ENCODE measurements at places on chromosomes 16 and 17. TPM values are rescaled to one million over a fixed set of nuclear protein-coding genes. Genes with fewer than 3 reads are reported as not detected.

DNA sequence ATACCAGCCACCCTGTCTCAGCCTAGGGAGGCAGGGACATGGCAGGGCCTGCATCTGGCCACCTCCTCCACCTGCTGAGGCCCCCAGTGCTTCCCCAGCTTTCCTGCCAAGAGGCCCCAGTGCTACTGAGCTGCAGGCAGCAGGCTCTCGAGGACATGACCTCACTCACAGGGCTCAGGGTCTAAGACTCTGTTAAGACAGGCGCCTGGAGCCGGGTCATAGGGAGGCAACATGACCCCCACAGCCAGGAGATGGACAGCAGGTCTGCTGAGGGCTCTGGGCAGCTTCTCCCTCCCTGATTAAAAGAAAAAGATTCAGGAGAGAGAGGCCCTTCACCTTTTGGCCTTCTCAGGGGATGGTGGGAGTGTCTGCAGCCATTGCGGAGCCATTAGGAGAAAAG is 23.2 kb upstream of the FASN start:
- H3K27me3 ChIP-seq = peaks cover 3% of the 10 kb centered on the region
- peaks cover 13% of the 10 kb centered on the region for H3K4me1 ChIP-seq
- no peak overlapping the region for H3K4me3 ChIP-seq
- DNase-seq = no peak
- H3K27ac ChIP-seq = no peak overlapping the region

DNA sequence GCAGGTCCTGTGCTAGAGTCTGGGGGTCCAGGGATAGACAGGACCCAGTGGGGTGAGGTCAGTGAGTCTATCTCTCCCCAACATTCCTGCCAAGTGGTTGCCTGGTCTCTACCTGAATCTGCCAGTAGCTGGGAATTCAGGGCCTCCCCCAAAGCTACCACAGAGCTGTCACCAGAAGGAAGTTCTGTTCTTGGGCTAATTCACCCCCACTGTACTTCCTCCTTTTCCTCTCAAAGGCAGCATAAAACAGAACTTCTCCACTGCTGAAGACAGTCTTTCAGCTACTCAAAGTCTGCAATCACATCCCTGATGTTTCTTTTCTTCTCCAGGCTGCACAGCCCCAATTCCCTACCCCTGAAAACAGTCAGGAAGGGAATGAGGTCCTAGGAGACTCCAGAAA is 8.7 kb downstream of the CAMTA2 start:
- H3K36me3 ChIP-seq = peaks cover 19% of the 10 kb centered on the region
- DNase-seq = no peak
- H3K27me3 ChIP-seq = peaks cover 3% of the 10 kb centered on the region
- H3K4me1 ChIP-seq = peaks cover 18% of the 10 kb centered on the region
- no peak overlapping the region for H3K27ac ChIP-seq

- peaks cover 80% of the 10 kb centered on the region for H3K4me1 ChIP-seq
- H3K36me3 ChIP-seq = no peaks in the 10 kb centered on the region
- peak; percentile 27 for DNase-seq
- H3K27ac ChIP-seq = peak overlapping the region; percentile 84
These were observed 20.9 kb downstream of the ANKFN1 start for GRCh38 chr17:56173958-56174835.

DNA sequence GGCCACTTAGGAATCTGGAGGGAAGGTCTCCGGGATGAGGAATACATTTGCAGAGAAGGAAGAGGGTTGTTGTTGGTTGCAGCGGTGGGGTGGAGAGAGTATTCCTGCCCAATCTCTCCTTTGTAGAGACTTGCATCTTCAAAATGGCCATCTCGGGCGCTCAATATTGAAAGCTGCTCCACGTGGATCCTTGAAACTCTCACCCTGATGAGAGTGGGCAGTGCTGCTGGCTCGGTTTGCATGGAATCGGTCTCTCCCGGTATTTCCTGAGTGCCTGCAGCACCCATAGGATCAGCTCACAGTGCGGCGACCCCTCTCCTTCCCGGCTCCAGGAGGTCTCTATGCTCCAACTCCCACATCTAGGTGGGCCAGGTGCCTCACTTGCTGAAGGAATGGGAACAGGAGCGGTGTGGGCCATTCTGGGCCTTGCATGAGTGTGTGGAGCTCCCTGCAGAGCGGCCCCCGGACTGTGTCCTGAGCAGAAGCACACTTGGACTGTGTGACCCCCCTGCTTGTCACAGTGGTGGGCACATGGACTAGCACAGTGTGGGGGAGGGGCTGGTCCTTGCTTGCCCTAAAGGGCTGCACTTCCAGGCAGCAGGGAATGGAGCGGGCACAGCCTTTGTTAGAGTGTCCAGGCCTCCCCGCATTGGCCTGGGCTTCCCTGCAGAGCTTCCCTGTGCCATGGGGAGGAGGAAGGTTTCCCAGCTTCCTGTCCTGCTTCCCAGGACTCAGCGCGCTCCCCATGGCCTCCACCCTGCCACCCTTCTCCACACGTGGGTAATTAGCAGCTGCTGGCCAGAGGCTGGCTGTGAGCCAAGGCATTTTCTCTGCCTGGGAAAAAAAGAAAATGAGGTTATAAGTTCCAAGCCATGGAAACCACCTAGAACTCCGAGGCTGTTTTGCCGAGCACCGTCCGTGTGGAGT is 139.3 kb downstream of the IRF8 start:
- no peak overlapping the region for H3K4me3 ChIP-seq
- peaks cover 37% of the 10 kb centered on the region for H3K27me3 ChIP-seq
- H3K4me1 ChIP-seq = no peaks in the 10 kb centered on the region
- H3K36me3 ChIP-seq = no peaks in the 10 kb centered on the region
- DNase-seq = no peak
- no peak overlapping the region for H3K27ac ChIP-seq

DNA sequence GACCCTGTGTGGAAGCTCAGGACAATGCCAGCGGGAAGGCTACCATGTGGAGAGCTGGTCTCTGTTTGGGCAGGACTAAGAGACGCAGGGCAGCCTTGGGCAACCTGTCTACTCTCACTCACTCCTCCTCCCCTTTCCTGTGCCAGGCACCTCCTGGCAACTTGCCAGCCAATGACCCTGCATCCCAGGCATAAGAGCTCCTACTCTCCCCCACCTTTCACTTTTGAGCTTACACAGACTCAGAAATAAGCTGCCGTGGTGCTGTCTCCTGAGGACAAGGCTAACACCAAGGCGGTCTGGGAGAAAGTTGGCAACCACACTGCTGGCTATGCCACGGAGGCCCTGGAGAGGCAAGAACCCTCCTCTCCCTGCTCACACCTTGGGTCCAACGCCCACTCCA is 2.6 kb downstream of the HBM start:
- DNase-seq = no peak
- H3K4me3 ChIP-seq = no peak overlapping the region
- H3K4me1 ChIP-seq = peaks cover 5% of the 10 kb centered on the region
- H3K27me3 ChIP-seq = peaks cover 28% of the 10 kb centered on the region
- H3K36me3 ChIP-seq = no peaks in the 10 kb centered on the region

GRCh38 chr16:13660807-13661206 is 259.1 kb upstream of the ERCC4 start:
- no peaks in the 10 kb centered on the region for H3K27me3 ChIP-seq
- H3K27ac ChIP-seq = no peak overlapping the region
- H3K4me1 ChIP-seq = no peaks in the 10 kb centered on the region
- DNase-seq = no peak
- no peak overlapping the region for H3K4me3 ChIP-seq

DNA sequence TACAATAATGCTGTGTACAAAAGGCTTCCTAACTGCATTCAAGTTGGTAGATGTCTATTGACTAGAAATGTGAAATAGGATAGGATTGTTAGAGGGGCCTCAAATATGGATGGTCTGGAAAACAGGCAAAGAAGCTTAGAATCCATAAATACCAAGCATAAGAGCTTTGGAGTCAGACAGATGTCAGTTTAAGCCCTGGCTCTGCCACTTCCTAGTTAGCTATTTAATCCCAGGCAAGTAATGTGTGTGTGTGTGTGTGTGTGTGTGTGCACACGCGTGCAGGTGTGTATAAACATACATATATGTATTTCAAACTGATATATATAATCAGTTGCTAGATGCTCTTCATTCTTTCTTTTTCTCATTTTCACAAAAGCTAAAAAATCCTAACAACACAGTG is 66.7 kb downstream of the MMD start:
- H3K27ac ChIP-seq = no peak overlapping the region
- H3K4me1 ChIP-seq = no peaks in the 10 kb centered on the region
- peaks cover 6% of the 10 kb centered on the region for H3K27me3 ChIP-seq

- H3K4me1 ChIP-seq = peaks cover 37% of the 10 kb centered on the region
- H3K27ac ChIP-seq = peak overlapping the region; percentile 87
- DNase-seq = peak; percentile 62
- peaks cover 14% of the 10 kb centered on the region for H3K36me3 ChIP-seq
These were observed 65.2 kb upstream of the ZNF469 start for GRCh38 chr16:88317613-88317965.

DNA sequence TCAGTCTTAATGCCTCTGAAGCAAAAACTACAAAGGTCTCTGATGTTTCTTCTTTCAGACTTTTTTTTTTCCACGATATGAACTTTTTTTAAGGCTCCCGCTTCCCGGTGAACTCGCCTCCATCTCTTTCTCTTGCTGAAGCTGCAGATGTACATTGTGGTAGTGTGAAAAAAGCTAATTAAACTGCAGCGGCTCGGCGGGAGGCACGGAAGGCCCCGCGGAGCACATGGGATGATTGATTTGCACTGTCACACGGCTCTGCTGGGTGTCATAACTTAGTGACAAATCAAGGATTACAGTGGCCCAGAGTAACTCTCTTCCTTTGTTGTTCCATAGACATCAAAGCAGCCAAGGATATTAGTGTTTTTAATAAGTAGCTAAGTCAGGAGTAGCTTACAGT is 196.3 kb downstream of the AXIN2 start:
- no peaks in the 10 kb centered on the region for H3K36me3 ChIP-seq
- no peak overlapping the region for H3K4me3 ChIP-seq
- H3K4me1 ChIP-seq = no peaks in the 10 kb centered on the region
- H3K27ac ChIP-seq = no peak overlapping the region
- peaks cover 25% of the 10 kb centered on the region for H3K27me3 ChIP-seq

- H3K27me3 ChIP-seq = peaks cover 49% of the 10 kb centered on the region
- no peaks in the 10 kb centered on the region for H3K36me3 ChIP-seq
- peaks cover 11% of the 10 kb centered on the region for H3K4me1 ChIP-seq
- H3K27ac ChIP-seq = no peak overlapping the region
- no peak for DNase-seq
- no peak overlapping the region for H3K4me3 ChIP-seq
These were observed 20.5 kb downstream of the SRCIN1 start for GRCh38 chr17:38585056-38585917.

DNA sequence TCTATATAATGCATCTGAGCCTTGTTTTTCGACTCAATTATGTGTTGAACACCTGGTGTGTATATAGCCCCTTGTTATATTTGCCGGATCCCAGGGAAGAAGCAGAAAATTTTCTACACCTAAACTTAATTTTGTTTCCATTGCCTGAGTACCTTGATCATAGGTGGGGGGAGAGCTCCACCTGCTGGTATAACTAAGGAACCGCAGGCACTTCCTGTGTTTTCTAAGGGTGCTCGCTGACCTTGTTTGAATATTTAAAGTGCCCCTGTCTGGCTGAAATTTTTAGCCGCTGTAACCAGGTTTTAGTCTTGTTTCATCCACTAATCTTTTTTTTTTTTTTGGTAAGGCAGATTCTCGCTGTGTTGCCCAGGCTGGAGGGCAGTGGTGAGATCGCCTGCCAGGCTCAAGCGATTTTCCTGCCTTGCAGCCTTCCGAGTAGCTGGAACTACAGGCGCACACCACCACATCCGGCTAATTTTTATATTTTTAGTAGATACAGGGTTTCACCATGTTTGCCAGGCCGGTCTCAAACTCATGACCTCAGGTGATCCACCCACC is 6.5 kb upstream of the NUBP1 start:
- H3K27me3 ChIP-seq = no peaks in the 10 kb centered on the region
- peaks cover 4% of the 10 kb centered on the region for H3K36me3 ChIP-seq
- H3K4me1 ChIP-seq = peaks cover 28% of the 10 kb centered on the region

- H3K4me3 ChIP-seq = no peak overlapping the region
- no peaks in the 10 kb centered on the region for H3K36me3 ChIP-seq
- peaks cover 3% of the 10 kb centered on the region for H3K27me3 ChIP-seq
- peaks cover 14% of the 10 kb centered on the region for H3K4me1 ChIP-seq
- H3K27ac ChIP-seq = no peak overlapping the region
These were observed 56.1 kb downstream of the ARSG start for GRCh38 chr17:68347380-68347779.

- peaks cover 8% of the 10 kb centered on the region for H3K36me3 ChIP-seq
- H3K4me3 ChIP-seq = no peak overlapping the region
- no peak overlapping the region for H3K27ac ChIP-seq
- peaks cover 46% of the 10 kb centered on the region for H3K4me1 ChIP-seq
- H3K27me3 ChIP-seq = no peaks in the 10 kb centered on the region
These were observed 12.5 kb downstream of the SLC7A5 start for GRCh38 chr16:87856791-87857228.

GRCh38 chr17:68320311-68320865 is 29.1 kb downstream of the ARSG start:
- H3K4me1 ChIP-seq = peaks cover 10% of the 10 kb centered on the region
- H3K27ac ChIP-seq = no peak overlapping the region
- H3K27me3 ChIP-seq = peaks cover 12% of the 10 kb centered on the region
- peaks cover 6% of the 10 kb centered on the region for H3K36me3 ChIP-seq
- no peak for DNase-seq

GRCh38 chr17:62735044-62735651 is 73.0 kb downstream of the MARCHF10 start:
- peaks cover 5% of the 10 kb centered on the region for H3K4me1 ChIP-seq
- H3K36me3 ChIP-seq = 0 out of 2 replicates have a peak, but pooled peaks cover 4% of the 10 kb centered on the region
- no peak for DNase-seq
- no peak overlapping the region for H3K4me3 ChIP-seq
- H3K27ac ChIP-seq = no peak overlapping the region
- peaks cover 15% of the 10 kb centered on the region for H3K27me3 ChIP-seq

DNA sequence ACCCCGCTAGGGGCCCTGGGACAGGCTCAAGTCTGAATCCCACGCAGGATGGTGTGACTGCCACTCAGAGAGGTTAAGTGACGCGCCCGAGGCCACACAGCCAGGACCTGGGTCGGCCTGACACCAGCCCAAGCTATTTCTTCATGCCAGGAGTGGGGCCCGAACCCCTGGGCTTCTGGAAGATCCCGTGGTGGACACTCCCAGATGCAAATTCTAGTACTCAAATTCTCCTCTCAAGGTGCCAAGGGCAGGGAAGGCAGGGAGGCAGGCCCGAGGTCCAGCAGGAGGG is 5.2 kb downstream of the IL17C start:
- H3K27ac ChIP-seq = no peak overlapping the region
- H3K4me3 ChIP-seq = no peak overlapping the region
- peaks cover 16% of the 10 kb centered on the region for H3K27me3 ChIP-seq

- DNase-seq = no peak
- peaks cover 43% of the 10 kb centered on the region for H3K4me1 ChIP-seq
- H3K27me3 ChIP-seq = no peaks in the 10 kb centered on the region
- H3K27ac ChIP-seq = no peak overlapping the region
These were observed 59.8 kb upstream of the NLK start for GRCh38 chr17:27982688-27983087.

DNA sequence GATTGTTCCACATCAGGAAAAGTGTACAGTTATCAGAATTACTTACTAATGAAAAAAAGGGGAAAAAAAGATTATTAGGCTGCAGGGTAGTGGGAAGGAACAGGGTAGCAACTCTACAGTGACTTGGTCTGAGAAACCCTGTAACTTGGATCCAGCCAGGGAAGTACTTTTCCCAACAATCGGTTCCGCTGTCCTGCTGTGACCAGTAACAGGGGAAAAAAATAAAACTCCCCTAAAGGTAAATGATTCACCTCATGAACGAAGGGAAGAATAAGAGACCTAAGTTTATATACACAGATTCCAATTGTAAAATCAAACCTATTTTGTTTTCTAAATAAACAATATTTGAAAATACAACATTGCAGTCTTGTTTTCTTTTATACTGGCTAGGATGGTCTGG is 189.9 kb downstream of the WWOX start:
- no peaks in the 10 kb centered on the region for H3K4me1 ChIP-seq
- no peak overlapping the region for H3K4me3 ChIP-seq
- peaks cover 6% of the 10 kb centered on the region for H3K36me3 ChIP-seq
- DNase-seq = no peak

ATP6V0C gene
- total RNA-seq = 312 TPM

RUSF1 gene
- 63.0 TPM for total RNA-seq

NEK8 gene
- total RNA-seq = 2.1 TPM

ACAP1 gene
- 10.0 TPM for total RNA-seq

CHST4 gene
- not detected for total RNA-seq

NOXO1 gene
- total RNA-seq = 0.28 TPM

DNASE1L2 gene
- 1.5 TPM for total RNA-seq

TERB1 gene
- not detected for total RNA-seq

Measured in HFFc6 (cell line).